ENCODE measurements at places on chromosomes 3 and 15. TPM values are rescaled to one million over a fixed set of nuclear protein-coding genes. Genes with fewer than 3 reads are reported as not detected.

- no peak overlapping the region for H3K4me3 ChIP-seq
- no peak for DNase-seq
- H3K27me3 ChIP-seq = no peaks in the 10 kb centered on the region
Measured at GRCh38 chr3:86251781-86252180, 739.2 kb downstream of the VGLL3 start.

Gene ERICH6
- total RNA-seq = not detected

GRCh38 chr3:177700117-177700516 lies 502.8 kb upstream of the TBL1XR1 start:
- no peaks in the 10 kb centered on the region for H3K36me3 ChIP-seq
- no peak for DNase-seq
- H3K27ac ChIP-seq = no peak overlapping the region
- H3K4me3 ChIP-seq = no peak overlapping the region

- no peaks in the 10 kb centered on the region for H3K4me1 ChIP-seq
- DNase-seq = no peak
- no peaks in the 10 kb centered on the region for H3K27me3 ChIP-seq
- H3K36me3 ChIP-seq = no peaks in the 10 kb centered on the region
- no peak overlapping the region for H3K27ac ChIP-seq
Measured at GRCh38 chr3:34783876-34784275, 855.4 kb upstream of the ARPP21 start.

DNA sequence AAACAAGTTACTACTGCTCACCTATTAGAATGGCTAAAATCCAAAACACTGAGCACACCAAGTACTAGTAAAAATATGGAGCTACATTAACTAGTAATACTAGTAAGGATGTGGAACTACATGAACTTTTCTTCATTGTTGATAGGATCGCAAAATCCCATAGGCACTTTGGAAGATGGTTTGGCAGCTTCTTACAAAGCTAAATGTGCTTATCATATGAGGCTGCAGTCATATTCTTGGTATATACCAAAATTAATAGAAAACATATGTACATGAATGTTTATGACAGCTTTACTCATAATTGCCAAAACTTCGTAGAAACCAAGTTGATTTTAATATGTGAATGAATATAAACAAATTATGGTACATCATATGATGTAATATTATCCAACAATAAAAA lies 366.8 kb upstream of the KCNMB2 start:
- H3K4me1 ChIP-seq = peaks cover 20% of the 10 kb centered on the region
- no peak for DNase-seq
- H3K27ac ChIP-seq = no peak overlapping the region
- H3K27me3 ChIP-seq = no peaks in the 10 kb centered on the region
- no peak overlapping the region for H3K4me3 ChIP-seq
- no peaks in the 10 kb centered on the region for H3K36me3 ChIP-seq

Gene IL5RA
- not detected for total RNA-seq

Gene MOBP
- not detected for total RNA-seq

Gene CGNL1
- total RNA-seq = 0.50 TPM

Gene ADGRG7
- not detected for total RNA-seq

All from PC-9 (cell line).